Iris pigment epithelial cell (primary cell): ENCODE measurements at places on chromosomes 5 and 9.

DNA sequence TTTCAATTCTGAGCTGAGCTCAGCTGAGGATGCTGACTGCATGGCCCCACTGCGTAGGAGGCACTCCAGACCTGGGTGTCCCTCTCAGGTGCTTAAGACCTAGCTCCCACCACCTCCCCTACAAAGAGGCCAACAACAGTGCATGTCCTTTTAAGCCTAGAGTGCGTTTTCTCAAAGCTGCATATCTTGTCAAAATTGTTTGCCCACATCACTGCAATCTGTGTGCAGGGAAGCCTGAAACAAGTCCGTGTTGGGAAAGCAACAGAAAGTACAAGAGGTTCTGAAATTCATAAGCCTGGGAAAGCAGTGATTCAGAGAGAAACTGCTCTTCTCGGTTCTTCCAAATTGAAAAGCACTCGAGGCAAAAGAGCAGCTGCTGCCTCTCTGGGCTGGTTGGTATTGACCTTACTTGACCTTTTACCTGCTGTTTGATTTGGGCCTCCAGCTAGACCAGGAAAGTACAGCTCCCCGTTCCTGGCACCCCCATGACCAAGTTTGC lies 238.4 kb downstream of the NR2F1-AS1 start:
- DNase-seq = peak; percentile 40

DNA sequence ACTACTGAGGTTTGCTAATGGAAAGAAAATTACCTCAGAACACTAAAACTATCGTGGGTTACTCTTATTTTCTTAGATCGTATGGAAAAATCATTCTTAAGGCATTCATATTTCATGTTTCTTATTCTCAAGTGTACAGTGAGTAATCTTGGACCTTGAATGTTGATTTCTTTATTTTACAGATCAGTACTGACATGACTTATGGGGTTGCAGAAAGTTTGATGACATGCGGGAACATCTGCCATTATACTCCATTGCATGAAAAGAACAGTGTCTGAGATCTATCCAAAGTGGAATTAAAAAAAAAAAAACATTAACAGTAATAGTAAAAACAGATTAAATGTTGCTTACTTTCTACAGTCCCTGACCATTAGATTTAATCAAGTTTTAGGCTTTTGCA lies 1290.2 kb upstream of the WWC1 start:
- no peak for DNase-seq

DNA sequence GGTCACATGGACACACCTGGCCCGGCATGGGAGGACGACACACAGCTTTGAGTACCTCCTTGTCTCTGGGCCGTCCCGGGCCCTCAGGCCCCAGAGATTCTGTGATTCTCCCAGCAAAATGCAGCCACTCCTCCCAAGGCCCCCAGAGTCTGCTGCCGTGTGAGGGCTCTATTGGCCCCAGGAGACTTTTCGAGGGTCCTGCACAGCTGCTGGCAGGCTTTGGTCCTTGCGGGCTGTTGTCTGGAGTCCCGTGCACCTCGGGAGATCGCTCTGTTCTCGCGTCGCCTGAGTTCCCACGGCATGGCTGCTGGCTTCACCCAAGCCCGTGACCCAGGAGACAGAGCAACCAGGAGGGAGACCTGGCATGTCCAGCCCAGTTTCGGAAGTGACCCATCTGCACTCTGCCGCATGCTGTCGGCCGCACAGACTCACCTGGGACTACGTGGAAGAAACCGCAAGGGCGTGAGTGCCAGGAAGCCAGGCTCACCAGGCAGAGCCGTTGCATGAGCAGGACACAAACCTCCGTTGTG lies 46.8 kb upstream of the NKD2 start:
- DNase-seq = no peak

DNA sequence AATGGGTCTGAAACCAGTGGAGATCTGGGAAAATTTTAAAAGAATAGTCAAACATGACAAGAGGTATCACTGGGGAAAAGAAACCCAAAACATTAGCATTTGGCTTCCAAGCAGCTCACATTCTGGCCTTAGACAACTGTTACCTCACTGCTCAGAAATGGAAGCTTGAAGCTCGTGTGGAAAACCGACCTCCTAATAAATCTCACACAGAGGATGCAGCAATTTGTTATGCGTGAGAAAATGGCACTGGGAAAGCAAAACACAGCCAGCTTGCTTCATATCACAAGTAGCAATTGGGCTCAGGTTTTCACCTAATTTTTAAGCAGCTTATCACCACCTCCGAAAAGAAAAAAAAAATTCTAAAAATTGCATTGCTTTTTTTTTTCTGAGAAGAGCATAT lies 103.3 kb upstream of the TAS2R1 start:
- no peak for DNase-seq

DNA sequence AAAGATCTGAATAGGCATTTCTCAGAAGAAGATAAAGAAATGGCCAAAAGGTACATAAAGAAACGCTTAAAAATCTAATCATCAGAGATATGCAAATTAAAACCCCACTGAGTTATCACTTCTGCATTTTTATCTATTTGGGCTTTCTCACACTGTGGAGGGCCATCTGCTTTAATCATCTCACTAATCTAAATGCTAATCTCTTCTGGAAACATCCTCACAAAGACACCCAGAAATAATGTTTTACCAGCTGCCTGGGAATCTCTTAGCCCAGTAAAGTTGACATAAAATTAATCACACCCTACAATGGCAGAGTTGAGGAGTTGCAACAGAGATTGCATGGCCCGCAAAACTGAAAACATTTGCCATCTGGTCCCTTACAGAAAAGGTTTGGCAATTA lies 407.9 kb upstream of the CYLC2 start:
- DNase-seq = no peak

DNA sequence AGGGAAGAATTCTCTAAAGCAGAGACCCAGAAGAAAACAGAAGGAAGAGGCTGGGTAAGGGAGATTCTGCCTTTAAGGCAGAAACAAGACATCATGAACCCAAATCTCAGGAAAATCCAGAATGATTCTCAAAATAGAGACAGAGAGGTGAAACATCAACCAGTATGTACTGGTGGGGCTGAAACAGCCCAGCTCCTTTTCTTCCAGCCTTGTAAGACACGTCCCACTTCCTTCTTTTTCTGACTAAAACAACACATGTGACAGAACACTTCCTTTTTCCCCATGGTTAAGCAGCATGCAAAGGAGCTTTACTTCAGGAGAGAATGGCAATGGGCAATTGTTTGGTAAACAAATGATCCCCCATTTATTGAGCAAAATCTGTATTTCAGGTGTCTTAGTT lies 230.8 kb upstream of the NR4A3 start:
- no peak for DNase-seq

DNA sequence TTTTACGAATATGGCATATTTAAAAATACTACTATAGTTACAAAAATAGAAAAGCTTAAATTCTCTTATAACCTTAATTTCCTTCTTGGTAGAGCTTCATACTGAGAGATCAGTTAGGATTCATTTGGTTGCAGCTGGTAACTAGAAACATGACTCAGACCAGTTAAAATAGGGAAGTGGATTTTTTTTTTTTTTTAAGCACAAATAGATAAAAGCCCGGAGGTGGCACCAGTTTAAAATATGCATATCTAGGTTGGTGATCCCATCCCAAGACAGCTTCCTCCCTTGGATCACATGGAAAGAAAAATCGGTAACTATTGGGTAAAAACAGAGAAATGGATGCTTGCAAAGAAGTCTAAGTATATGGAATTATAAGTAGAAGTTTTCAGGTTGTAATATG lies 1634.3 kb downstream of the MAT2B start:
- no peak for DNase-seq

DNA sequence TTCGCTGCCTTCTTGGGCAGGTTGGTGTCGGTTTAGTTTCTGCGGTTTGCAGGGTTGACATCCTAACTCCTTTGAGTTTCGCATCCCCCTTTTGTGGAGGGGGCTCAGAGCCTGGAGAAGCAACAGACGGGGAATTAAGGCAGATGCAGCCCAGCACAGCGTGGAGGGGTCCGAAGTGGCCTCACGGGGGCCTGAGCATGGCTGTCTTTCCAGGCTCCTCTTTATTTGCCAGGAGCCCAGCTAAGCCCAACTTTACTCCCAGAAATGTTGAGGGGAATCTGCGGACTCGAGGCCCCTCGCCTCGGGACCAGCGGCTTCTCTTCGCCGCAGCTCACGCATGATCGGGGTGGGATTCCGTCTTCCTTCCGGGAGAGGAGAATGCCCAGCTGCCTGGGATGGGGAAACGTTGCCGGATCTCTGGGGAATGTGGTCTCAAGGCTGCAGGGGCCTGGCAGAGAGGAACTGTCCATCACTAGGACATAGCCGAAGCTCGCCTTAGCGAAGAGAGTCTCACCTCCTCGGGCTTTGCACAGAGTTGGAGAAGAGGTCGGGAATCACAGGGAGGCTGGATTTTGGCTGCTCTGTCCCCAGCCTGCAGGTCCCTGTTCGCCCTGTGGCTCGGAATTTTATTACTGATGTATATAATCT lies 1.3 kb downstream of the RAI14 start:
- peak; percentile 62 for DNase-seq

- DNase-seq = no peak
These were observed 71.8 kb upstream of the CLINT1 start for GRCh38 chr5:157930710-157931109.

DNA sequence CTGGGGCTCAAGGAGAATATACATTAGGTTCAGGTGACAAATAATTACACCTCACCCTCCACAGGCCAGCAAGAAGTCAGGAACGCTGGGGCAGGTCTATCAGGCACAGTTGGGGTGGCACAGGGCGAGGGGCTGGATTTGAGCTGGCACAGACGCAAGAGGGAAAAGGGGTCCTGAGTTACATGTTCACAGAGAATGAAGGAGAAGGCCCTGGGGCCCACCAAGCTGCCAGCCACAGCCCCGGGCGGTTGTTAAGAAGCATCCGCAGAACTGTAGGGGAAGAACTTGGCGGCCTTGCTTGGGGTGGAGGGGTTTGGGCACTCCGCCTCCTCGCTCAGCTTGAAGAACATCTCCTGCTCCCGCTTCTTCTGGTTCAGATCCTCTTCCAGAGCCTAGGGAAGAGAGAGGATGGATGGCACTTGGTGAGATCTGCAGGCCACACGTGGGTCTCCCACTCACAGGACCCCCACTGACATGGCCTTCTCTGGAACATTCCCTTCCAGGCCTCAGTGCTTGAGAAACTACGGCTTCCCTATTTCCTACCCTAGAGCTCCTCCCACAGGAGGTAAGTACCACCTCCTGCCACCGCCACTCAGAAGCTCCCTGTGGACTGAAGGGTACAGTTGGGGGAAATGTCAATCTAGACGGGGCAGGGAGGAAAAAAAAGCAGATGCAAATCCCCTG lies 38.3 kb upstream of the FBXW11 start:
- no peak for DNase-seq

- no peak for DNase-seq
These were observed 128.5 kb downstream of the LURAP1L start for GRCh38 chr9:12903316-12903715.

GRCh38 chr5:43367453-43367852 lies 44.7 kb downstream of the CCL28 start:
- DNase-seq = no peak

- no peak for DNase-seq
These were observed 208.1 kb downstream of the DMAC1 start for GRCh38 chr9:7591501-7591900.
